ENCODE measurements at places on chromosomes 13 and 19. TPM values are rescaled to one million over a fixed set of nuclear protein-coding genes. Genes with fewer than 3 reads are reported as not detected.

Gene NOVA2
- 0.68 TPM for total RNA-seq

Gene RASIP1
- total RNA-seq = 4.4 TPM

DNA sequence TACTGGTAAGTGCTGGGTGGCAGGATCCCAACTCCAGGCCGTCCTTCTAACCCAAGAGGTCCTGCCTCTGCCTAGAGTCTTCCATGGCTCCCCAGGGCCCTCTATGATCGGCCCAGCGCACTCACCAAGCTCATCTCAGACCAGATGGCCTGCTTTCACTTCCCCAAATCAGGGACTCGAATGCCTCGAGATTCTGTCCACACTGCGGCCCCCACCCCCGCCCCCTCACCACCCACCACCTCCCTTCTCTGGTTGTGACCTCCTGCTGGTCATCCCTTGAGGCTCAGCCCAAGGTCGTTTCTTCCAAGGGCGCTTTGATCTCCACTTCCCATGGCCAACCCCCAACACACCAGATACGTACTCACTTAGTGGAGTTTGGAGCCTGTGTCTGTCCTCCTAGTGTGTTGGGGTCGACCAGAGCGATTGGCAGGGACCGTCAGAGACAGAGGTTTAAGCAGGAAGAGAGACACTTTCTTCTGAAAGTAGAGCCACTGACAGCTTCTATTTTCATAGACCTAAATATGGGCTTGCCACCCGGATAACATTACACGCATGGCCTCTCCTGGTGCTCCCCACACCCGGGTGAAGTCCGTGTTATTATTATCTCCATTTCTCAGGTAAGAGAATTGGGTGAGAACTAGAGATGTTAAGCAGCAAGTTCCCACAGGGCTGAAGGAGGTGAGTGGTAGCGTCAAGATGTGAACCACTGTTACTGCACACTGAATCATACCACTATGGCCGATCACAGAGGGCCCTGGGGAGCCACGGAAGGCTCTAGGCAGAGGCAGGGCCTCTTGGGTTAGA lies at the start of gene FCER2:
TSS of gene FCER2 (minus strand) at position 478 of the 804 bp plus-strand sequence. CDS start 2,371 bp downstream, outside the sequence.
- no peaks in the 10 kb centered on the region for H3K27me3 ChIP-seq
- H3K36me3 ChIP-seq = no peaks in the 10 kb centered on the region
- DNase-seq = no peak
- no peak within 1 kb of the TSS for H3K4me3 ChIP-seq
- no peaks in the 10 kb centered on the region for H3K4me1 ChIP-seq
- H3K27ac ChIP-seq = no peak within 1 kb of the TSS

DNA sequence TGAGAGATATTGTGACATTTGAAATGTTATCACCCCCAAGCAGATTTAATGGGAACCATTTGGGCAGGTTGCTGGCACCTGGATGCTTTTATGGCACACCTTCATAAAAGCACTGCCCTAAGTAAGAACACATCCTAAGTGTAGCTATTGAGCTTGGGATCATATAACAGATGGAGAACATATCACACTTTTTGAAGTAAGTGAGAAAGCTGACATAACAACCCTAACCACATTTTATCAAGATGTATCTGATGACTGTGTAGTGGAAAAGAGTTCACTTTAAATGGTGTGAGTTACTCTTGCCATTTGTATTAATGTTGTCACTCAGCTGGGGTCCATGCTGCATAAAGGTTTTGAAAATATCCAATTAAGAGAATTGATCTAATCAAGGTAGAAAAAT lies 287.9 kb downstream of the DCLK1 start:
- H3K4me1 ChIP-seq = no peaks in the 10 kb centered on the region
- no peaks in the 10 kb centered on the region for H3K36me3 ChIP-seq
- DNase-seq = no peak
- no peak overlapping the region for H3K4me3 ChIP-seq
- no peaks in the 10 kb centered on the region for H3K27me3 ChIP-seq

DNA sequence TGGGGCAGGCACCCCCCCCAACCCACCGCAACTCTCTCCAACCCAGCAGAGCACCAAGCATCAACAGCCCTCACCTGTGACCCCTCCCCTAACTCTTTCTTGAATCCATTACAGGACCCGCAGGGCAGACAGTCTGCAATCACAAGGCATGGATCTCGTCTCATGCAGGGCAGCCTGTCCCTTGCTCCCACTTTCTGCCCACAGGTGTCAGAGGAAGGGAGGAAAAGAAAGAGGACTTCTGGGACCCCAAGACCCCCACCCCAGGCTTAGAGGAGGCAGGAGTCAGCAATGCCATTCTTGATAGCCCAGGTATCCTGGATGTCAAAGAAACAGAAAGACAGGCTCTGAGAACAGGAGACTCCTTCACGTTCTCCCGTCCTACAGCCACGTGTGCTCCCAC lies 47.4 kb upstream of the TUBGCP3 start:
- no peak overlapping the region for H3K27ac ChIP-seq
- H3K4me3 ChIP-seq = no peak overlapping the region
- H3K36me3 ChIP-seq = no peaks in the 10 kb centered on the region
- no peak for DNase-seq
- no peaks in the 10 kb centered on the region for H3K4me1 ChIP-seq

DNA sequence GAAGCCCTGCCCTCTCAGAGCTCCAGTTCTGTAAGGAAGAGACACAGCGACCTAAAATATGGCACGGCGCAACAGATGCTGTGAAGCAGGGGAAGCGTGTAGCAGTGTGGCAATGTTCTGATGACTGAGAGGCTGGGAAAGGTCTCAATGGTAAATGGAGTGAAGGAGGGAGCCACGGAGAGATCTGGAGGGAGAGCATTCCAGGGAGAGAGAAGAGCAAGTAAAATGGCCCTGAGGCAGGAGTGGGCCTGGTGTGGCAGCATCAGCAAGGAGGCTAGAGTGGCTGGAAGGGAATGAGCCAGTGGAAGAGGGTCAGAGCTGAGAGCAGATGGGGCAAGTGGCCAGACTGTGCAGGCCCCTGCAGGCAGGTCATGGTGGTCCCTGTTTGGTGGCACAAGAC lies 16.4 kb downstream of the RCN3 start:
- no peak overlapping the region for H3K4me3 ChIP-seq
- DNase-seq = no peak
- no peaks in the 10 kb centered on the region for H3K4me1 ChIP-seq

DNA sequence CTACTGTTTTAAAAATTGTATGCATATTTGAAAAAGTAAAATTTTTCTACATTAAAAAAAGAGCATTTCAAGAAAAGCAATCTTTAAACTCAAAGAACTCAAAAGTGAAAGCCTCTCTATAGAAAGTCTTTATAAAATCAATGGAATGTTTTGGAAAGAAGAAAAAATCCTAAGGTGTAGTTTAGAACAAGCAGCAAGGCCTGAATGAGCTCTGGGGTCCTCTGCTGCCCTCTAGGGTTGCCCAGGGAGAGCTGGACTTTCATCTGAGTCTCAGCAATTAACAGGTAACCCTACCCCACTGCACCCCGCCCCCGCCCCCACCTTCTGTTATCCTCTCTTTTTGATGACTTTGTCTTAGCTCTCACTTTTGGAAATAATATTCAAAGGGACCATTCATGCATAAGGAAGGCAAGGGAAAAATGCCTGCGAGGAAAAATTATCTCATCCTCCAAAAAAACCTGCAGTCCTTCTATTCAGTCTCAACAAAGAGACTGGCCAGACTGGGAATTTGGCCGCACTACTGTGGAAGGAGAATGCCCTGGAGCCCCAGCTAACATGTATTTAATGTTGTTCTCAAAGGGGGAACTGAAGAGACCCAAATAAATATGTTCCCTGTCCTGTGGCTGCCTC lies 24.1 kb downstream of the SLC25A30 start:
- peaks cover 5% of the 10 kb centered on the region for H3K36me3 ChIP-seq
- H3K4me1 ChIP-seq = no peaks in the 10 kb centered on the region
- DNase-seq = no peak
- no peaks in the 10 kb centered on the region for H3K27me3 ChIP-seq

All from right lobe of liver (tissue), 6 donors.